ENCODE measurements at places on chromosomes 3 and 15.

DNA sequence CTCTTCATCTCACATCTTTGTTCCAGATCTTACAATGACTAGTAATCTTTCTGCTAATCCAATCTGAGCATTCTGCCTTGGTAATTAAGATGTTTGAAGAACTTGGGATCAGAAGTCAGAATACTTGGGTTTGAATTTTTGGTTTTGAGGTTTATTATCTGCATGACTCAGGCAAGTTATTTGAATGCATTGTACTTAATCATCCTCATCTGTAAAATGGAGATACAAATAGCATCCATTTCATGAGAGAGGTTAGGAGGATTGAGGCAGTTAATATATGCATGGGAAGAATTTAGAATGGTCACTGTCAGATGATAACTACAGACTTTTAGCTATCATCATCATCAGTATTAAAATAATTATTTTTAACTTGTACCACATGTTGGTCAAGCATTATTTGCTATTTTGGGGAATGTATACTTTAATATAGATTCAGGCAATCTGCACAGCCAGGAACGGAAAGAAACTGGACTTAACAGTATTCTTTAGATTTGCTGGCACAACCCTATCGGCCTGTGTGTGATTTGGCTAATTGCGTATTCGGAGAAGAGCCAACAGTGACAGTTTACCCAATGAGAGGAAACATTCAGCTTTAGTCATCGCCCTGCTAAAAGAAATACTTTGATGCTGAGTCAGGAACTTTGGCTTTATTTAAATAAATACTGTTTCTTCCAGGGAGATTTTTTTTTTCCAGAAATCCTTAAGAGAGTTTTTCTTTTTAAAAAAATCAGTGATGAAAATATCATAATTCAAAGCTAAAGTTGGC lies 600.0 kb downstream of the ROBO1 start:
- DNase-seq: no peak

- DNase-seq: no peak
Measured at GRCh38 chr3:107816107-107816506, 274.7 kb downstream of the CD47 start.

- no peak for DNase-seq
Measured at GRCh38 chr15:75578173-75578947, 755 bp downstream of the PTPN9 start.

GRCh38 chr3:179871782-179872181 lies 165.0 kb downstream of the PEX5L start:
- DNase-seq: no peak

DNA sequence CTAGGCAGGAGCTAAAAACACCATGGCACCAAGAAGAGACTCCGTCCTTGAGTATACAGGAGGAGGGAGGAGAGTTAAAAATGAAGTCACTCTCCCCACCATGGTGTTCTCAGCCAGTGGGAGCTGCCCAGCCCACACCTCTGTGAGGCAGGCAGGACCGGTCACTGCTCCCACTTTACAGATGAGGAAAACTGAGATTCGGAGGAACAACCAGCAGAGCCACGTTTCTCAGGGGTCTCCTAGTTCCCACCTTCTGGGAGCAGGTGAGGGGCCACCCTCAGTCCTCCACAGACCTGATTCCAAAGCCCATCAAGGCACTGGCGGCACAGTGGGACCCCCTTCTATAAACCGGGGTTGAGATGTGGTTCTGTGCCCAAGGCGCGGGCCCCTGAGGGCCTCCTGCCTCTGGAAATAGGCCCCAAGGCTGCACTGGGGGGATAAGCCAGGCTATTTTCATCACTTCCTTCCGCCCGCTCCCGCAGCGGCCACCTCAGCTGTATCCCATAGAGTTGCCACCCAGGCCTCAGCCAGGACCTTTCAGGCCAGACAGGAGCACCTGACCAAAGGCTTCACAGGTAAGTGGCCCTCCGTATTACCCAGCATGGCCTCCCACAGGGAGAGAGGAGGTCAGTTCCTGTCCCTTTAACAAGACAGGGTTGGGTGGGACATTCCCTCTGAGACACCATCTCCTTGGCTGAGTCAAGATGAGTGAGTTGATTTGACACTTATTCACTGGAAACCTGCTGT lies at the start of gene GP9:
TSS of gene GP9 (plus strand) at position 504 of the 747 bp plus-strand sequence. CDS start 961 bp downstream, outside the sequence.
- no peak for DNase-seq

DNA sequence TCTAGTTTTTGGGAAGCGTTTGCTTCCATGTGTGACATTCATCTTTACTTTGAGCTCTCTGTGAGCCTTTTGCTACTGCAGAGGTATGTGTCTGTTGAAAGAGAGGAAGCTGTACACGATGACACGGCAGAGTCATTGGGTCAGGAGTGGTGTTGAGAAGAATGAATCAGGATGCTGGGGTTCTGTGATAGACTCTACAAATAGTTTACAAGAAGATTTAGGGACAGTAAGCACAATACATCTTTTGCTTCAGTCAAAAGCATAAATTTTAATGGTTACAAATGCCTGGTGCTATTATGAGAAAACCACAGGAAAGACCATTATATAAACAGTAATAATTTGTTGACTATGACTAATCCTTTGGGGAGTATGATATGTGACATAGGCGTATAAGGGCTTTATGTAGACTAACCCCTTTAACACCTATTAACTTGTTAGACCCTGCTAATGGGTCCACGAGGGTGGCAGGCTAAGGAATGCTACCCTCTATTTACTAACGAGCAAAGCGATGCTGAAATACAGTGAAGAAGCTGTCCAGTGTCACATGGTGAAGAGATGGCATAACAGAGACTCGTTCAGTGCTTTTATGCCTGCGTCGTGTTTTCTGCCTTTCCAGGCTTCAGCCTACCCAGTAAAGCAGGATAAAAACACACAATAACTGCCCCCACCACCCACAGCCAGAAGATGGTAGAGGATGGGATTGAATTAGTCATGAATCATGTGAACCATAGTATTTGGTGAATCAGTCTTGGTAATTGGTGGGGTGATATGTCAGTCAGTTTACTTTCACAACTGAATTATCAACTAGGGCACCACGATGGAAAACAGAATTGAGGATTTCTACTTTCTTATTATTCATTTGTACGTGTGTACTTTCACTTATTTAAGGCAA lies 118.8 kb downstream of the LPP start:
- DNase-seq: no peak

- DNase-seq: no peak
Measured at GRCh38 chr3:124281453-124282316, 289.8 kb upstream of the ROPN1 start.

GRCh38 chr15:60529332-60529731 lies 50.4 kb upstream of the ICE2 start:
- no peak for DNase-seq

DNA sequence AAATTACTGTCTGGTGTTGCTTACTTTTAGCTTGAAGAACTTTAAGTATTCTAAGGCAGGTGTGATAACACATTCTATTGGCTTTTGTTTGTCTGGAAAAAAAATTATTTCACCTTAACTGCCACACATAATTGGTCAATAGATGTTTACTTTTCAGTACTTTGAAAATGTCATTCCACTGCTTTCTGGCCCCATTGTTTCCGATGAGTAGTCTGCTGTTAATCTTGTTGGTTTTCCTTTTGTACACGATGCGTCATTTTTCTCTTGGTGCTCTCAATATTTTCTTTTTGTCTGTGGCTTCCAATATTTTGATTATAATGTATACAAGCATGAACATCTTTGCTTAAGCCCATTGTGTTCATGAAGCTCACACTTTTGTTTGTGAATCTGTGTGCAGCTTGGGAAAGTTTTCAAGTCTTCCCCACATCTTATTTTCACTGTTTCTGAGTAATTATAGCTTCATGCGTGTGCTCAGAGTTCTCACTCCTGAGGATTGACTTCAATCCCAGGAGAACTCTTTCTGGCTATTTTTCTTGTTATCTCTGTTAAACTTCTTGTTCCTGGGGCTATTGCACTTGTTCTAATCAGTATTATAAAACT lies 664.7 kb downstream of the IGSF11 start:
- no peak for DNase-seq

GRCh38 chr3:62370858-62371719 lies 2.3 kb downstream of the FEZF2 start:
- DNase-seq: no peak

DNA sequence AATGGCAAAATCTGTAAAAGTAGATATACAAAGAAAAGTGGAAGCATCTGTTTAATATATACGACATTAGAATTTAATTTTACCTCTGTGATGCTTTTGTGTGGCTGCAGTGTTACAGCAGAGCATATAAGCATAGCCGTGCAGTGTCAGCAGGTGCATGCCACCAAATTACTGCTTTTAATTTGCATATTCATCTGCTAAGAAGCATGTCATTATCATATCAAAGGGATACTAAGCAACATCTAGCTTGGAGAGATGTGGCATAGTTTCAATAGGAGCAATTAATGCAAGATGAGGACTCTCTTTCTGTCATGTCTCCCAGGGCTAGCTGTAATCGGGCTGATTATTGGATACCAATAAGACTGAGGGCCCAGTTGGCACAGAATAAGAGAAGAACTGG lies 214.4 kb upstream of the SOX2 start:
- DNase-seq: no peak

DNA sequence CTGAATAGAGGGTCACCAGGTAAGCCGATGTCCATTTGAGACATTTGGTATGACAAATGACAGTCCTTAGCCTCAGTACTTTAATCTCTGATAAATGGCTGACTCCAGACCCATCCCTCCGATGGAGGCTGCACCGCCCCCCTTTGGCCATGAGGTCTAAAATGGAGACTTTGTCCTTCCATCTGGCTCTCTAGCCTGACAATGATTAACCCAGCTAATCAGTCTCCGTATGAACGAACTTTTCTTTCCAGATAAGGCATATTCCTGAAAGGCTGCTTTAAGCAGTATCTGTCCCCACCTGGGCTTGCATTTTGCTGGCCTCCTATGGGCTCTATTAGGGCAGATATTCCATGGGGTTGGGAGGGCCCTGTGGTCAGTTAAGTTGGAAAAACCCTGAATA lies 10.8 kb upstream of the MYZAP start:
- no peak for DNase-seq

GRCh38 chr15:57384024-57384423 lies 7.7 kb downstream of the CGNL1 start:
- no peak for DNase-seq

DNA sequence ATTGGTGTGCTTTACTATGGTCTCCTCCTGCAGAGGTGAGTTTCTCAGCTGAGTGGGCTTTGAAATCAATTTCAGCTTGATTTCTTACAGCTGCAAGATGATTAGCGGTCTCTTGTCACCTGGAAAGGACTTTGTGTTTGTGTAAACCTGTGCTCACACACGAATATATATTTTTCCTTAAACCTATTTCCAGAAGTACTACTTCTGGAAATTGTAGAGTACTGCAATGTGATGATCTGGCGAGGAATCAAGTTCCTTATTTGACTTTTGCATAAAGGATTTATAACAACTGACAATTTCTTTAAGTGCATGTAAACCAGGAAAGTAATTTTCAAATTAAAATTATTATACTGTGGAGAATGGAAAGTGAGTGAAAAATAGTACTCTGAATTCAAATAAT lies 2.1 kb downstream of the MCTP2 start:
- DNase-seq: no peak

- peak; percentile 57 for DNase-seq
Measured at GRCh38 chr3:43155464-43156121, 49.7 kb upstream of the POMGNT2 start.

DNA sequence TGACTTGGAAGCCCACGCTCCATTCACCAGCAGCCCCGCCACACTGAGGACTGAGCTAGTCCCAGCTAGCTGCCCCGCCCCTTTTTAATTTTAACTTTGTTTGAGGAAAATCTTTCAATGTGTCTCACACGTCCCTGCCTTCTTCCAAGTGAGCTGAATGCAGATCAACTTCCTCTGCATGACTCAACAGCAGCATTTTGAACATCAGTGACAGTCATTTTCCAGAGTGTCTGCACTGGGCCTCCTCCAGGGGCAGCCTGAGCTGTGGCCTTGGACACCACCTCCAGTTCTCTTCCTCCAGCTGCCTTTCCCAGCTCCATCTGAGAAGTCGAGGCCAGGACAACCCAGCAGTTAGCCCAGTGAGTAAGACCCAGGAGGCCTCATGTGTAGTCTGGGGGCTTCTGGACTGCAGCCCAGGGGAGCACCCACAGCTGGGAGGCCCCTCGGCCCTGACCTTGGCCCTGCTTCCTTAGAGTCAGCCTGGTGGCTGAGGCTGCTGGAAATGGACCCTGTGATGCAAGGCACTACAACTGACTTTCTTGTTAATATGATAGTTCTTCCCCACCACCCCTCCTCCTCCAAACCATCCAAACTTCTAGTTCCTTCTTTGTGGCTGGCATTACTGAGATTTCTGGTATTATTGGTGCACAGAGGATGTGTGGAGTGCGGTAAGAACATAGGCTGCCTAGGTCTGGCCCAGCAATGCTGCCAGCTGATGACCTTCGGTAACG lies 21.4 kb upstream of the ESYT3 start:
- no peak for DNase-seq

GRCh38 chr15:98715401-98715800 lies 67.1 kb downstream of the IGF1R start:
- DNase-seq: no peak

GRCh38 chr15:65077981-65078352 lies 1.4 kb downstream of the KBTBD13 start:
- peak; percentile 73 for DNase-seq

DNA sequence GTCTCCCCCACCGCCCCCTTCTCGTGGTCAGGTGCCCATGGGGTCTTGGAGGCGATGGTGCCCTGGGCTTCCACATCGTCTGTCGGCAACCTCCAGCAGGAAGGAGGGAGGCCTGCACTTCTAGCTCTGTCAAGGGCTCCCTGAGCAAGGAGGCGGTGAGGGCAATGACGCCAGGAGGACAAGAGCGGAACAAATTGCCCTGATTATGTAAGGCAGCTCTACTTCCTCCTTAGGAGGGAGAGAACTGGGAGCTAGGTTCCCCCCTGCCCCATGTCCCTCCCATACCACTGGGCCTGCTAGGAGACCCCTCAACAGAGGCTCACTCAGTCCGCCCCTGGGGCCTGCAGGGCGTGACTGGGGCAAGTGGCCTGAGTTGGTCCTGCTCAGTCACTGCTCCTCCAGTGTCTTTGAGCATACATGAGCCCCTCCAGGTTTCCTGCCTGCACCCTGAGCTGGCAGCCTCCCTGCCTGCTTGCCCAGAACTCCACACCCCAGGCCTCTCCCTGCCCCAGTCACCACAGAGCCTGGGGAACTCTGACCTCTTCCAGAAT lies 56.1 kb downstream of the CACNA2D2 start:
- DNase-seq: no peak

GRCh38 chr15:59221511-59222505 lies 15.2 kb downstream of the LDHAL6B start:
- DNase-seq: no peak

- no peak for DNase-seq
Measured at GRCh38 chr3:134652409-134652831, 1.6 kb upstream of the KY start.

DNA sequence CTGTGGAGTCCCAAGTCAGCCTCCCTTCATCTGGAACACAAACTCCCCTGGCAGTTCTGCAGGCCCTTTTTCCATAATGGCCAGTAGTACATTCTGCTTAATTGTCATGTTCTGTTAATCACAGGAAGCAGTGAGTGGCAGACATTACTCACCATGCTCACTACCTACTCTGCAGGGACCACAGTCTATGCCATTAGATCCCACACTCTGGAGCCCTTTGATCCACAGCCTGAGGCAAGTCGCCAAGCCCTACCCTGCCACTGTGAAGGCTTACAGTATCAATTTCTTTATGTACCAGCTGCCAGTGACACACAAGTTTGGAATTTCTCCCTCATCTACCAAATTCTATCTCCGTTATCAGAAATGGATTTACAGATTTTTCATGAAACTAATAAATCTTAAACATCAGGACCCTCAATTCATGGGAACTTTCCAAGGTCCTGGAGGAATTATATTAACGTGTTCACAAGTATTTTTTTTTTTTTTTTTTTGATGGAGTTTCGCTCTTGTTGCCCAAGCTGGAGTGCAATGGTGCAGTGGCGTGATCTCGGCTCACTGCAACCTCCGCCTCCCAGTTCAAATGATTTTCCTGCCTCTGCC lies 20.6 kb upstream of the WWTR1 start:
- DNase-seq: no peak

- no peak for DNase-seq
Measured at GRCh38 chr15:36694574-36694973, 115.1 kb downstream of the CDIN1 start.
